Skin of body (tissue), 3 donors: ENCODE measurements at places on chromosomes 7 and 10. TPM values are rescaled to one million over a fixed set of nuclear protein-coding genes. Genes with fewer than 3 reads are reported as not detected.

The ALOX5 gene
- total RNA-seq, result 9.4 TPM

The FRMD4A gene
- total RNA-seq, result 33.3 TPM

The PGAM2 gene
- 45.8 TPM for total RNA-seq

The ACTL6B gene
- not detected for total RNA-seq

The MCM10 gene
- 5.8 TPM for total RNA-seq

The CFAP46 gene
- total RNA-seq, result 0.39 TPM

The ASB10 gene
- 0.69 TPM for total RNA-seq

The PNLIP gene
- total RNA-seq, result 1.4 TPM

The DPP6 gene
- 2.0 TPM for total RNA-seq

The HABP2 gene
- total RNA-seq, result not detected

The SUGCT gene
- total RNA-seq, result 5.2 TPM

The CNPY1 gene
- total RNA-seq, result 0.10 TPM

The SGCE gene
- 113 TPM for total RNA-seq

The GRID1 gene
- 2.7 TPM for total RNA-seq

The SAMD9L gene
- total RNA-seq, result 7.6 TPM

The CCDC172 gene
- total RNA-seq, result not detected

The ECHS1 gene
- total RNA-seq, result 41.2 TPM

The RARRES2 gene
- 78.2 TPM for total RNA-seq

The TCAF2 gene
- total RNA-seq, result 1.2 TPM

The AP3M1 gene
- total RNA-seq, result 25.6 TPM

The KEL gene
- 4.5 TPM for total RNA-seq

The OR2A12 gene
- not detected for total RNA-seq

The STK32C gene
- 3.4 TPM for total RNA-seq

The PDE6C gene
- total RNA-seq, result not detected

The TAS2R41 gene
- not detected for total RNA-seq

The LRRTM3 gene
- total RNA-seq, result 1.6 TPM

The INMT gene
- 5.9 TPM for total RNA-seq

The EDRF1 gene
- 32.2 TPM for total RNA-seq

The FOXK1 gene
- 17.2 TPM for total RNA-seq

The AS3MT gene
- 8.9 TPM for total RNA-seq

The NPC1L1 gene
- 0.30 TPM for total RNA-seq
